ENCODE measurements at places on chromosomes 16 and 17. TPM values are rescaled to one million over a fixed set of nuclear protein-coding genes. Genes with fewer than 3 reads are reported as not detected.

GRCh38 chr17:78679495-78680395, 102.3 kb downstream of the CYTH1 start:
- DNase-seq, result no peak

DNA sequence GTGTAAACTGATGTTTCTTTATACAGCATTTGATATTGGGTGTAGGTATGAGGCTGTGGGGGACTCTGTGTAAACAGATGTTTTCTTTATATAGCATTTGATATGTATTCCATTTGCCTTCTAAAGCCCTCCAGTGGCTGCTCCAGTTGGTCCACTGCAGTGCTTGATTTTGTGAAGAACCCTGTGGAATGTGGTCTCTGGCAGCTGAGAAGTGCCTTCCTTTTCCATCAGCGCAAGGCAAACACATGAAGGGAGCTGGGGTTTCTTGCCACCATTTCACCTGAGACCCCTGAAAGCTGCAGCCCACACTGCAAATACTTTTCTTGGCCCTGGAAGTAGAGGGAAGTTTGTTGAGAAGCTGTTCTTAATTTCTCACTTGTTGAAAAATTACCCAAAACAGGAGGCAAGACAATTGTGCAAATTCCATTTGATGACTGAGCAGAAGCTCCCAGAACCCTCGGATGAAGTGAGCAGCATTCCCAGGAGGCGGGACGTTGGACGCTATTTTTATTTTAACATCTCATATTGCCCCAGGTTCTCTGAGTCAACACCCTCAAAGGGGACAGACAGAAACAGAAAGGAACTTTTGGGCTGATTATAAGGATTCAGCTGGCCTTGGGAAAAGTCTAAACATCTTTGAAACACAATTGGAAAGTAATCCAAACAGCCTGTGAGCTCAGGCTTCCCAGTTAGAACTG, 158.5 kb upstream of the RPH3AL start:
- DNase-seq, result no peak

C16orf74 gene
- total RNA-seq, result 2.6 TPM

DNA sequence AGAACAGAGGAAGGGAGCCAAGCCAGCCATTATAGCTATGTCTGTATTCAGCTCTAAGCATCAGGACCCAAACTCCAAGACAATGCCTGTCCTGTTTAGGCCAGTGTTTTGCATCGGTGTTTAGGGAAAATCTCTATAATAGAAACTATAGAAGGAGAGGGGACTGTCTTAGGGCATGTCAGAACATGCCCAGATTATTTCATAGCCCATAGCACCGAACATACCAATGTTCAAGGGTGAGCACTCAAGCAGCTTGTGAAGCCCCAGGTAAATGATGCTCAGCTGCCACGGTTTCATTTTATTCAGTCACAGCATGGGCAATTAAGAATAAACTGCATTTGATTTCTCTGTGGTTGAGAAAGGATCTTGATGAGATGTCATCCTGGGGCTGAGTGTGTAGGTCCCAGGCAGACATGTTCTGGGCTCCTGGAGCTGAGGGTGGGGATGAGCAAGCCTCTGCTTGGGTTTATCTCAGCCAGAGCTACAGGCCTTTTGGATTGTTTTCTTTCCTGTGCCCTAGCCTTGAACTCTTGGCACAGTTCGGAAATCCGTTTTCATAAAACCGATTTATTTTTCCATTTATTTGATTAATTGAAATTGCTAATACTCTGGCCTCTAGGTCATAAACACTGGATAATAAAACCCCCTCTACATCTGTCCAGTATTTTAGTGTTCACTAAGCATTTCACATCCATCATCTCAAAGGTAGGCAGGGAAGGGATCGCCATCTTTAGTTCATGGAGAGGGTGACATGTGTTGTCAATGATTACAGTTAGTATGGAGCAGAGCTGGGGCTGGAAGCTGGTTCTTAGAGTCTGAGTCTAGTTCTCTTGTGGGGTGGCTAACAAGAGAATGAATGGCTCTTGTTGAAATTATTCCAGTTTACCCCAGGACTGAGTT, 290.7 kb upstream of the ASIC2 start:
- no peak for DNase-seq

DNA sequence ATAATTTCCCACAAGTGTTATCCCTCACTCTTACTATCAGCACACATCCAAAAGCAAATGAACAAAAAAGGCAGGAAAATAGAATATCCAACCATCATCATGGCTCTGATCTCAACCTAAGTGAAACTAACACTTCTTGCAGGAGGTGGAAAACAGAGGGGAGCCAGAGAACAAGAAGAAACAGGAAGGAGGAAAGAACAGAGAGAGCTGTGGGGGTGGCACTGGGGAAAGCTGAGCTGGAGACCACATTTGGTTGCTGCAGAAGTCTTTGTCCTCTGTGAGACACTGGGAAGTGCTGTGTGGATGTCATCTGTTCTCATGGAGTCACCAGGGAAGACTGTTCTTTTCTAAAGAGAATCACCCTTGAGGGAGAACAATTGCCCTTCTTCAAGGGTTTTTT, 34.7 kb downstream of the GRB7 start:
- DNase-seq, result no peak

- DNase-seq, result no peak
These were observed 8.1 kb downstream of the ZCCHC14 start for GRCh38 chr16:87484487-87485331.
